ENCODE measurements at places on chromosomes 13 and 19.

GRCh38 chr19:51259348-51260245 is 8.7 kb downstream of the SIGLECL1 start:
- DNase-seq: peak; percentile 51

DNA sequence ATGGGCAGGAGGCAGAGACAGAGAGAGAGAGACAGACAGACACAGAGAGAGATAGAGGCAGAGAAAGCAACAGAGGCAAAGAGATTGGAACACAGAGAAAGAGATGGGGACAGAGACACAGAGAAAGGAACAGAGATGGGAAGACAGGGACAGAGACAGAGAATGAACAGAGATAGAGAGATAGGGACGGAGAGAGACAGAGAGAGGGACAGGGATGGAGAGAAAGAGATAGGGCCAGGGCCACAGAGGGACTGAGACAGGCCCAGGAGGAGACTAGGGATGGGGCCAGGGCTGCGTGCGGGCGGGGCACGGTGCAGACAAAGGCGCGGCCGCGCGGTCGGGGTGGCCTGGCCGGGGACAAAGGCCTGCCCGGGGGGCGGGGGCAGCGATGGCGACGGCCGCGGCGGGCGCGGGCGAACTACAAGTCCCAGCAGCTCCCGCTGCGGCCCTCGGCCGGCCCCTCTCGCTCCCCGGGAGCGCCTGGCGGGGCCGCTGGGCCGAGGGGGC is at the start of gene ZNF358:
Gene ZNF358, plus strand, starts transcription at position 459 of the 507 bp plus-strand sequence. CDS start 3,140 bp downstream, outside the sequence.
- DNase-seq: peak; percentile 78

GRCh38 chr13:101520672-101521071 is 68.2 kb downstream of the ITGBL1 start:
- DNase-seq: no peak

DNA sequence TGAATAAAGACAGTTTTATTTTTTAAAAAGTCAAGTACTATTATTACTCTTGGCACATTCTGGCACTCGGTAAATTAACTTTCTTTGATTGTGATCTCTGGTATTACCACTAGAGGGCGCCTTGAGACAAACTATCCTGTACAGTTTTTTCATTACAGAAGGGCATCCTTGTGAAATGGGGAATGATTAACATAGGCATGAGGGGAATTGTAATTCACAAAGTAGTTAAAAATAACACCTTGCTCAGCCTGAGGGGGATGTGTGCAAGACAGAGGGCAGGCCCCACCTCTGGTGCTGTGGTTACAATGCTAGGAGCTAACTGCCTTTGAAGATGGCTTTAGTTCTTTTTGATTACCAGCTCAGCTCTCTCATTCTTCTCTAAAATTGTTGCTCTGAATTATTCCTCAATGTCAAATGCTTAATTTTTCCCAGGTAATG is 24.2 kb upstream of the C1QTNF9B start:
- peak; percentile 67 for DNase-seq

- no peak for DNase-seq
Measured at GRCh38 chr19:10983026-10983425, 22.2 kb downstream of the SMARCA4 start.

- no peak for DNase-seq
Measured at GRCh38 chr13:80033286-80033685, 307.6 kb downstream of the SPRY2 start.

DNA sequence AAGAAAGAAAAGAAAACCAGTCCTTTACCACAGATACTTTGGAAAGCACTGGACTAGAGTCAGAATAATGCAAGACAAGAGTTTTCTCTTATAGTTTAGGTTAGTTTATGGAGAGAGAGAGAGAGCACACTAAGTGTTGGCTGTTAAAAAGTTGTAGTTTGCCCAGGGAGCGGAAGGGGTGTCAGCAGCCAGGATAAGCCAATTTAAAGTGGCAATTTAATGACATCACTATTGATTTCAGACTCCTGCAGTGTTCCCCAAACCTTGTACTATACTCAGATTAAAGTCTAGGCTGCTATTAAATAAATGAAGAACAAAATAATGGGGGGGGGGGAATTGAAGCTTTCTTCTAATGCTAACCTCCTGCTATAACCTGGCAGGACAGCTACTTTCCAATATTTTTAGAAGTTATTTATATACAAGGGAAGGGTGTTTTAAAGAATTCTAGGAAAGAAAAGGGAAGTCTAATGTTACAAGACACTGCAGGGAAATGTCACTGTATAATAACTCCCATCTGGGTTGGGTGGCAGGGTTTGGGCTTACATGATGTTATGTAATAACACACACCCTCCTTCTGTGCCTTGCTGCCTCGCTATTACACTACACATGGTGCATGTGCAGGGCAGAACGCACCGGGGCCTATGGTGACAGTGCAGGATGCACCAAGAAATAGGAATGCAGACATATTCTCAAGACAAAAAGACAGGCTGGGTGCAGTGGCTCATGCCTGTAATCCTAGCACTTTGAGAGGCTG is 19.9 kb downstream of the TPT1 start:
- DNase-seq: no peak

DNA sequence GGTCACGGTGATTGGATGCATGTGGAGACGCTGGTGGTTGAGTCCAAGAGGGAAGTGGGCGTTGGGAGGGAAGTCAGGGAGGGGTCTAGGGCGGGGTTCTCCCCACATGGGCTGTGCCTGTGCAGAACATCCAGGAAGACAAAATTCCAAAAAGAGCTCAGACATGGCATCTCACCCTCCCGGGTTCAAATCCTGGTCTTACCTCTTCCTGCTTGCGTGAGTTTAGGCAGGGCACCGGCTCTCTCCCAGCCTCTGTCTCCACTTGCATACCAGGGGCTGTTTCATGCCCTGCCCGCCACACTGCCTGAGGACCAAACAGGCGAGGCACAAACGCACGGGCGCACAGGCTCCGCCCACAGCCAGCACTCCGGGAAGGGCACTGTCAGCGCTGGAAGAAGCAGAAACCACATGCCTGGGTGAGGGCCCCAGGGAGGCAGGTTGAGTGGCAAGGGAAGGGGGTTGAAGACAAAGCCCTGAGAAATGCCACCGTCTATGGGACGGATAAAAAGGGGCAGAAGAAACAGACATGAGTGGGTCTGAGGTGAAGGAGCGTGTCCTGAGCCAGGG is 123.6 kb upstream of the SOX1 start:
- no peak for DNase-seq

- no peak for DNase-seq
Measured at GRCh38 chr19:55084416-55084815, 8.7 kb downstream of the EPS8L1 start.

GRCh38 chr19:57321751-57322150 is 1.5 kb downstream of the ZNF543 start:
- no peak for DNase-seq

DNA sequence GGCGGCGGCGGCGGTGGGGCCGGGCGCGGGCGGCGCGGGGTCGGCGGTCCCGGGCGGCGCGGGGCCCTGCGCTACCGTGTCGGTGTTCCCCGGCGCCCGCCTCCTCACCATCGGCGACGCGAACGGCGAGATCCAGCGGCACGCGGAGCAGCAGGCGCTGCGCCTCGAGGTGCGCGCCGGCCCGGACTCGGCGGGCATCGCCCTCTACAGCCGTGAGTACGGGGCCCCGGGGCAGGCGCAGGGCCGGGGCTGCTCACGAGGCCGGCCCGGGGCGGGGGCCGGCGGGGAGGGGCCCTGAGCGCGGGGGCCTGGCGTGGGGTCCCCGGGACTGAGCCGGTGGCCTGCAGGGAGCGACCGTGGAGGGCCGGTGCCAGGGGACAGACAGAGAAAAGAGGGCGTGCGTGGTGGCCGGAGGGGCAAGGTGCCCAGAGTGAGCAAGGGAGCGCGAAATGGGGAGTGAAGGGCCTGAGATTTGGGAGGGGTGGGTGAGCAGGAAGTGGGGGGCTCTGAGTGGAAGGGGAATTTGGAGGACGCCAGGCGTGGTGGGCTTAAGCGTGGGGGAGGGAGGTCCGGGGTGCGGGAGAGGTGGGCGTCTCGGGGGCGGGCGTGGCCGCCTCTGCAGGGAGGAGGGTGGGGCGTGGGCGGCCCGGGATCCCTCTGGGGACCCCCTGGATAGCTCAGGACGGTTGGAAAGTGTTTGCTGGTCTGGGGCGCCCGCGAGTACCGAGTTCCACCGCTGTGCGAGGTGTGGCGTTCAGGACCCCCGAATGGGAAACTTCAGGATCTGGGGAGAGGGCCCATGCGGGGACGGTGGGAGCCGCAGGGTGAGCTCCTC is 575 bp downstream of the CARM1 start:
- DNase-seq: peak; percentile 60

DNA sequence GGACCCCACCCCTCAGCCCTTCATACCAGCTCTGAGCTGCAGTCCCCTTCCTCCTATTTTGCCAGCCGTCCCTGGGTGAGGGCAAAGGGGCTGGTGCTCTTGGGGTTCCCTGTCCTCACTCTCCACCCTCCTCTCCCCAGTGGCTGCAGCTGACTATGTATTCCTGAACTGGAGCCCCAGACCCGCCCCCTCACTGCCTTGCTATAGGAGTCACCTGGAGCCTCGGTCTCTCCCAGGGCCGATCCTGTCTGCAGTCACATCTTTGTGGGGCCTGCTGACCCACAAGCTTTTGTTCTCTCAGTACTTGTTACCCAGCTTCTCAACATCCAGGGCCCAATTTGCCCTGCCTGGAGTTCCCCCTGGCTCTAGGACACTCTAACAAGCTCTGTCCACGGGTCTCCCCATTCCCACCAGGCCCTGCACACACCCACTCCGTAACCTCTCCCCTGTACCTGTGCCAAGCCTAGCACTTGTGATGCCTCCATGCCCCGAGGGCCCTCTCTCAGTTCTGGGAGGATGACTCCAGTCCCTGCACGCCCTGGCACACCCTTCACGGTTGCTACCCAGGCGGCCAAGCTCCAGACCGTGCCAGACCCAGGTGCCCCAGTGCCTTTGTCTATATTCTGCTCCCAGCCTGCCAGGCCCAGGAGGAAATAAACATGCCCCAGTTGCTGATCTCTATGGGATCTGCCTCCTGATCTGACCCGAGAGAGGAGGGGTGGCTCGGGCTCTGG is 2.4 kb downstream of the COX7A1 start:
- DNase-seq: no peak

- no peak for DNase-seq
Measured at GRCh38 chr19:18946918-18947317, 5.9 kb upstream of the HOMER3 start.

GRCh38 chr13:42526804-42527203 is 47.1 kb upstream of the TNFSF11 start:
- DNase-seq: no peak

DNA sequence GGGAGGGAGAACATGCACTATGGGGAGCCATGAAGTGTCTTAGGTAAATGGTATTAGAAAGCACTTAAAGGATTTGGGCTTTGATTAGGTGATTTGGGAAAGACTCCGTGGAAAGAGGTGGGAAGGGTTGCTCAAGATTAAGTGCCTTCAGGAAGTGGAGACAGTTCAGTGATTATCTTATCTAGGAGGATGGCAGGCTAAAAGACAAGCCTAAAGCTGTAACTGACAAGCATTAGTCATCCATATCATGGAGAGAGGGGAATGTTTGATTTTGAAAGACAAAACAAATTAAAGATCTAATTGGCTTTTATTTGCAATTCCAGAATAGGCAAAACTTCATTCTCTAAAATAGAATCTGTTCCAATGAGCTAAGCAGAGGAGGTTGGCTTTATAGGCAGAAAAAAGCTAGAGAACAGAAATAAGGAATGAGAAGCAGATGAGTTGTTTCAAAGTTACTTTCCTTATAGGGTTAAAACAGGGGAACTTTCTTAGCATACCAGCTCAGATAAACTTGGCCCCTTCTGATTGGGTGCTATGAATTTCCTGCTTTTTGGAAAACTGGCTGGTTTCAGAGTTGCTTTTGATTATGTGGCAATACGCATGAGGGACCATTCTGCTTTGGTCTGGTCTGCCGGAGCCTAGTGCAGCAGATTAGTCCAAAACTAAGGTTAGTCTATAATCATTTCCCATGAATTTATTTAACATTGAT is 1.8 kb upstream of the DIAPH3 start:
- DNase-seq: no peak

GRCh38 chr13:39016787-39017186 is 21.1 kb downstream of the PROSER1 start:
- peak; percentile 30 for DNase-seq

GRCh38 chr19:29858000-29858596 is 46.3 kb downstream of the CCNE1 start:
- peak; percentile 36 for DNase-seq

DNA sequence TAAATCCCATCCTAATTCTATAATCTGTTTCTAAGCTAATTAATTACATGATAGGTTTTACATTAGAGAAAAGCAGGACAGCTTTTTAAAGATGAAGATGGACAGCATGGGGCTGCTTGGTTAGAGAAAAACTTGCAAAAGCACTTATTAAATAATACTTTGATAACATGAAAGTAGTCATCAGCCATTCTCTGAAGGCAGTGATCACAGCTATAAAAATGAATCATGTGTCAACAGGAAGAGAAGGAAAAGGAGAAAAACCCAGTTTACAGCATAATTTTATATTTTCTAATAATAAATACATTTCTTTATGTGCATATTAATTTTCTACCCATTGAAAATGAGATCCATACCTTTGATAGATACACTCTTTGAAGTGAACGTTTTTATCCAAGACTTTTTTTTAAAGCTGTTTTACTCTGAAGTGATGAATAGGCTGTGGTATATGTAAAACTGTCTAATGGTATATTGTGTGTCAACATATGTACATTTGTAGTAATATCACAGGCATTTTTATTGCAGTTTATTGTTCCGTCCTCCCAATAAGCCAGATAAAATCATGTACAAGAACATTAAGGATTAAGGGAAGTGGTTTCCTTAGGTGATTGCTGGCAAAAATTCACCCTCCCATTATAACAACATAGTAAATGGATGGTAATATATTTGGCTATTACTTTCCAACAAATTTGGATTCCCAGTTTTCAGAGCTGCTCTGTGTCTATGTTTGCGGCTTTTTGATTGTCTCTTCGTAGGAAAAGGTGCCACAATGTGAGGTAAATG is 1.3 kb upstream of the KLF5 start:
- DNase-seq: no peak

GRCh38 chr13:106468744-106469590 is 66.5 kb downstream of the EFNB2 start:
- DNase-seq: no peak

DNA sequence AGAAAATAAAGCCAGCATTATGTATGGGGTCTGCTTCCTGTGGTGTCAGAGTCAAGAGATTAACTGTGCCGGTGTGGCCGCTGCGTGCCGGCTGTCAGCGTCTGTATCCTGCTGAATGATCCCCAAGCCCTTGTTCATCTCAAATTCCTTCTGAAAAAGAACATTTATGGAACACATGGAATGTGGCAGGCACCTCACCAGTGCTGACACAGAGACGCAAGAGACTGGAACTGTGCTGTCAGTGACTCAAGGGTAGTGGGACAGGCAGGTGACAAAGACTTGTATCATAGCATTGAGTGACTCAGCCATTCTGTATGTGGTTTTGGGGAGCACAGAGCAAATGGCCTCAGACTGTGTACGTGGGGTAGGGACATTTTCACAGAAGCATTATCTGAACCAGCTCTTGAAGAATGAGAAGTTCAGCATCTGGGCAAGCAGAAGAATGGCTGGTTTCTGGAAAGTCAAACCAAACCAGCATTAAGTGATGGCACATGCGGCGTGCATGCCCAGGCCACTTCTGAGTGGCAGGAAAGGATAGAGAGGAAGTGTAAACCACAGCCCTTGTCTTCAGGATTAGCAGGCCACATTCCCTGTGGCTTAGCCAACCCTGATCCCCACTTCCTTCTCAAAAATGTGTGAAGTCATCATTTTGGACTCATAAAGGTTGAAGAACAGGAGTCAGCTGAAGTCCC is 54.0 kb upstream of the IRS2 start:
- no peak for DNase-seq
